ENCODE measurements at places on chromosomes 7 and 10. TPM values are rescaled to one million over a fixed set of nuclear protein-coding genes. Genes with fewer than 3 reads are reported as not detected.

The SPAG6 gene
- not detected for total RNA-seq

The PKD2L1 gene
- not detected for total RNA-seq

The FOXK1 gene
- total RNA-seq = 31.9 TPM

The SHH gene
- not detected for total RNA-seq

The HNRNPA2B1 gene
- total RNA-seq = 63.9 TPM

All from hair follicle dermal papilla cell (primary cell).